ENCODE measurements at places on chromosomes 7 and 10.

DNA sequence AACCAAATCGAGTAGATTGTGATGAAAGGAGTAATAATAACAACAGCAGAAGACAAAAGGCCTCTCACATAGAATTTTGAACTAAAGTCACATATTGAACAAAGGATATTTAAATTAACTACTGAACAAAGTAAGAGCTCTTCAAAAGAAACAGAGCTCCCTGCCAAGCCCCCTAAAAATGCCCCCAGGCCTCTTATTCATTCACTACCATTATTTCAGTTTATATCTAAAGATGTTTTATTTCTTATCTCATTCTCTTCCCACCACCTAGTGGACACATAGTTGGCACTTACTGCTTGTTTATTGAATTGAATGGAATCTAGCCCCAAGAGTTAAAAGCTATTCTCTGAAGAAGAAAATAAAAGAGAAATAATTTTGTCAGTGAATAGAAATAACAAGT, 37.4 kb downstream of the VCL start:
- DNase-seq, result no peak

GRCh38 chr10:58666024-58666423, 153.4 kb downstream of the BICC1 start:
- DNase-seq, result no peak

- no peak for DNase-seq
Observed at GRCh38 chr7:37344886-37345579, 103.6 kb downstream of the ELMO1 start.

- DNase-seq, result no peak
Observed at GRCh38 chr7:45975367-45975766, 54.3 kb upstream of the IGFBP3 start.

DNA sequence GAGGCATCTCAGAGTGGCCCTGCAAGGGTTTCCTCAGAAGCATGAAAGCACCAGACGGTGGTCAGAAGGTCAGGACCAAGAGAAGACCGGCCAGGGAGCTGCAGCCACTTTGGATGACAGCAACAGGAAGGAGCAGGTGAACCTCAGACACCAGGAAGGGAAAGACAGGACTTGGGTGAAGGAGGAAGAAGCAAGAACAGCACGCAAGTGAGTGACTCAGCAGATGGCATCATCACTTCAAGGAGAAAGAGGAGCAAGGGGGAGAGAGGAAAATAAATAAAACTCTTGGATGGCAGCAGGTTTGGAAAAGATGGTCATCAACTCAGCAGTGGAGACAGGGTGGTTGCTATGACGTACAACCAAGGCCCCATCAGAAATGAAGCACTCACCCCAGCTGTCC, 31.6 kb downstream of the NCAPG2 start:
- no peak for DNase-seq

- no peak for DNase-seq
Observed at GRCh38 chr7:148110097-148110868, 480.3 kb upstream of the C7orf33 start.

GRCh38 chr7:124790645-124791044, 25.1 kb upstream of the GPR37 start:
- DNase-seq, result no peak

GRCh38 chr10:80613466-80614170, 75.9 kb downstream of the SH2D4B start:
- DNase-seq, result no peak

DNA sequence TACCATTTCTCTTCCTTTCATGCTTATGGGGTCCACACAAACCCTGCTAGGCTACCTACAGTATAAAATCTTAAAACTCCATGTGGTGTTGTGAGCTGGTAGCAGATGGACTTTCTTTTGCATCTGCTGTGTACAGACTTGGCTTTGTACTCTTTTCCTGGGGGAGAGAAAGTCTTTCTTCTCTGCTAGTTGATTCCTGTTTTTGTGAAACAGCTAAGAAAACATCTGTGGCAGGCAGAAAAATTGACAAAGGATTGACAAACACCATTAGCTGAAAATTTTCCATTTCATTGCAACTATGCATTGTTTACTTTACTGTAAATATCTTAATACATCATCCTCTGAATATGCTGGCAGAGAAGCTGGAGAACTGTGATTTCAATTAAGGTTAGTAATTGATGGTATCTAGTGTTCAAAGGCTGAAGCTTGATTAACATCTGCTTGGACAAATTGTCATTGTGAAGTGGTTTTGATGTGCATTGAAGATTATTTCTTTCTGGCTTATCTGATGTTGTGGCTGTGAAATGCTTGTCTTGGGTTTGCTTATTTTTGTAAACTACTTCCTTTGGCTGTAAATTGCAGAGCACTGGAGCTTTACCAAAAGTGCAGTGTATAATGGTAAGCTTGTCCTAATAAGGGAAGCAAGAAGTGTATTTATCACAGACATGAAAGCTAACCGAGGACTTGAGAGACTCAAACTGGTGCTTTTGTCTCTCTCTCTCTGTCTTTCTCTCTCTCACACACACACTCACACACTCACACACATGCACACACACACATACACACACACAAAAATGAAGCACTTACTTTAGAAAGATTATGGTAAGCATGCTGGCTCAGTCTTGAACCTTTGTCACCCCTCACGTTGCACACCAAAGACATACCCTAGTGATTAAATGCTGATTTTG, at the start of gene FOXP2:
TSS of gene FOXP2 (plus strand) at position 660 of the 908 bp plus-strand sequence. CDS start 11,697 bp downstream, outside the sequence.
- no peak for DNase-seq

DNA sequence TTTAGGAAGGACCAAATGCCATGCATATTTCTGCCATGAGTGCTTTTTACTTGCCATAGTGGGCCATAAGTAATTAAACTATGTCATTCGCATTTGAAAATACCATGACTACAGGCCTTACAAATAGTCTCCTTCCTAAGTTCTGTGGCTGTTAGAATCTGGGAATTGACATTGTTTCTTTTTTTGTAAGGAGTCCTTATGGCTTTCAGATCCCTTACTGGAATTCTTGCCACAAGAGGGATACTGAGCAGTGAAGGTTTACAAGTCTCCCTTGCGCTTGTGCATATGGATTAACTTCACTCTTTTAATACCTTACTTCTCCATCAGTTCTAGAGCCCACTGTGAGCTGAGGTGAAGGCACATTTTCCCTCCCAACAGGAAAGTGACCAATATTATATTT, 166.0 kb downstream of the NRG3 start:
- DNase-seq, result no peak

GRCh38 chr7:84002348-84002747, 192.2 kb downstream of the SEMA3A start:
- no peak for DNase-seq

GRCh38 chr7:108335269-108335918, 120.8 kb downstream of the NRCAM start:
- DNase-seq, result peak; percentile 12

GRCh38 chr10:111142092-111142768, 65.4 kb downstream of the ADRA2A start:
- no peak for DNase-seq

GRCh38 chr10:112738606-112739591, 211.1 kb upstream of the TCF7L2 start:
- no peak for DNase-seq

DNA sequence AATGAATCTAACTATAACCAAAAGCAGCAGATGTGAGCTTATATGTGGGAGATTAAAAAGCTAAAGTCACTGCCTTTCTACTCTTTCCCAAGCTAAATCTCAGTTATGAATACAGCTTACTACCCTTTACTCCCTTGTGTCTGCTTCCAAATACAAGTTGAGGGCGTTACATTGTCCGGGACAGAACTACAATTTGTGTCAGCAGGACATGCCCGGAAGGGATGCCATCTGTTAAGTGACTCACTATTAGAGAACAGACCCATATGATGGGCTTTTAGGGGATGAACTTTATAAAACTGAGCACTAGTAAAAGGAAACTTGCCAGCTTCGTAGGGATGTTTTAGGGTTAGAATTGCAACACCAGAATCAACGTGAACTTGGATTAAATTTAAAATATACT, 299.7 kb upstream of the CSTF2T start:
- no peak for DNase-seq

GRCh38 chr7:36787933-36788378, 63.7 kb upstream of the AOAH start:
- DNase-seq, result no peak

GRCh38 chr10:71314028-71314693, 4.9 kb upstream of the SLC29A3 start:
- DNase-seq, result peak; percentile 70

GRCh38 chr10:67115972-67116371, 190.1 kb downstream of the LRRTM3 start:
- no peak for DNase-seq

DNA sequence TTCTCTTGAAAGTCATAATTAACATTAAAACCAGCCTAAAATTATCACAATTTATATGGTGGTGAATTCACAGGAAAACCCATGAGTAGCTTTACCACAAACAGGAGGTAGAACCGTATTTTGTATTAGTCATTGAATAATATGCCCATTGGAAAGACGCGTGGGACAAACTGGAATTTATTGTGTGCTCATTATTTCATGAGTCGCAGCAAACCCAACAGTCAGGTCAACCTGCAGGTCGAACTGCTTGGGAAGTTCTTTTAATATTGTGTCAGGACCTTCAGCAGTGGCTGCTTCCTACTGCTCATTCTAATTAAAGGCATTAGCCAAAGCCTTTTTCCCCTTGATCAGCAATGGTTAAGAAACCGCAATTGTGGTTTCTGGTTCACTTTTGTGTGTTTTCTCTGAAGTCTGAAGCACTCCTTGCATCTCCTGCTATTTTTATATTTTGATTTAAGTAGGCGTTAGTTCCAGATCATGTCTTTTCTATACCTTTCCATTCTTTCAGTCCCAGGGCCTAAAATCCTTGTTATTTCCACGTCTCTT, 100.1 kb downstream of the RAB11FIP2 start:
- DNase-seq, result no peak

GRCh38 chr7:99098286-99098823, 45.6 kb downstream of the SMURF1 start:
- DNase-seq, result no peak

DNA sequence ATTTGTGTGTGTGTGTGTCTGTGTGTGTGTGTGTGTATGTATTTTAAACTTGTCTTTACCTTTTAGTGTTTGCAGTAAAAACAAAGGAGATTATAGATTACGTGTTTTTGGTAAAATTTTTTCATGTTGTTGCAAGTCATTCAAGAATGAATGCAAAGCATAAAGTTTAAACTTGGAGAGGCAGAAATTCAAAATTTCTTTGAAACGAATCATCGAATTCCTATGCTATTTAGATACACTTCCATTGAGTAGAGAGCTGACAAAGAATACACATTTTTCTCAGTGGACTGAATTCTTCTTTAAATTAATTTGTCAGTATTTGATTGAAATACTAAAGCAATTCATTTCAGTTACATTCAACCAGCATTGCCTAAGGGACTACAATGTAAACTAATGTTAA, 66.0 kb upstream of the HDAC9 start:
- DNase-seq, result no peak

- no peak for DNase-seq
Observed at GRCh38 chr10:110356628-110357245, 52.0 kb upstream of the SMNDC1 start.

GRCh38 chr7:79211724-79212123, 241.7 kb downstream of the MAGI2 start:
- no peak for DNase-seq

- DNase-seq, result no peak
Observed at GRCh38 chr10:22365233-22365632, 19.9 kb downstream of the SPAG6 start.

GRCh38 chr7:521221-522070, 1.8 kb upstream of the PDGFA start:
- DNase-seq, result peak; percentile 74

DNA sequence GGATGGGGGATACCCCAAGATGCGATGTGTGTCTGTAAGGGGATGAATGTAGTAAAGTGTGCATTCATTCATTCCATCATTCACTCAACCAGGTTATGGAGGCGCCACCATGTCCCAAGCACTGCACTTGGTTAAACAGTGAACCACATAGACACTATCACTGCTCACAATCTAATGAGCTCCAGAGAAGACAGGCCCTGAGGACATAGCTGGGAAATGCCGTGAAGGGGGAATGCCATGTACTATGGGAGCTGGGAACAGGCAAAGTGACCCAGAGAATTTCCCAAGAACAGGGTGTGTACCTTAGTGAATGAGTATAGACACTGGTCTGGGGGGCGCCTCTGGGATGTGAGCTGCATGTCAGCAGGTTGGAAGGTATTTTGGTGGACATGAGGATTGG, 44.5 kb upstream of the LBX1 start:
- no peak for DNase-seq

GRCh38 chr10:105473170-105473569, 832.1 kb downstream of the SORCS3 start:
- no peak for DNase-seq

- DNase-seq, result no peak
Observed at GRCh38 chr7:111259991-111260390, 169.1 kb downstream of the LRRN3 start.

DNA sequence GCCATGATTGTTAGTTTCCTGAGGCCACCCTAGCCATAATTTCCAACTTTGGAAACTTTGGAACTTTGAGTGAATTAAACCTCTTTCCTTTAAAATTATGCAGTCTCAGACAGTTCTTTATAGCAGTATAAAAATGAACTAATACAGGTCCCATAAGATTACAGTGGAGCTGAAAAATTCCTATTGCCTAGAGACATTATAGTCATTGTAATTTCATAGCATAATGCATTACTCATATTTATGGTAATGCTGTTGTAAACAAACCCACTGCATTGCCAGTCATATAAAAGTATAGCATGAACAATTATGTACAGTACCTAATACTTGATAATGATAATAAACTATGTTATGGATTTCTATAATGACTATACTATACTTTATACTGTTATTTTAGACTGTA, 88.0 kb upstream of the TMEM229A start:
- DNase-seq, result no peak

DNA sequence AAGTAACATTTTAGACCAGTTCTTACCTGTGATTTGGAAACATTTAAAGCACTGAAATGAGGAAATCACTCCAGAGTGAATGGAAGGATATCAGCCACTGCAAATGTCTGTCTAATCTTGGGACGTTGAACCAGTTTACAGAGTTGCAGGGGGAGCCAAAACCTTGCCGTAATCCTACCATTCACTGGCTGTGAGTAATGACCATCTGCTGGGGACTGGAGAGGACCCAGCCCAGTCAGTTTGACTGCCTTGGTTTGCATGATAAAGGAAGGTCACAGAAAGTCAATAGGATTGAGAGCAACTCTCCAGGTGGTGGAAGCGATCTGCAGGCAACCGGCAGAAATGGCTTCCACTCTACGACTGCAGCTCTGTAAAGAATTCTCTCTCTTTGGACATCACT, 167.2 kb downstream of the AKR1D1 start:
- DNase-seq, result peak; percentile 13

GRCh38 chr10:97434557-97434956, 8.6 kb downstream of the PGAM1 start:
- no peak for DNase-seq

- DNase-seq, result peak; percentile 12
Observed at GRCh38 chr10:61901829-61902444, 438 bp downstream of the ARID5B start.
